ENCODE measurements at places on chromosomes 7 and 10.

- DNase-seq, result no peak
These were observed 27.2 kb downstream of the HTR5A start for GRCh38 chr7:155097338-155097737.

GRCh38 chr10:37496061-37496460, 361.3 kb downstream of the ZNF248 start:
- DNase-seq, result no peak

- no peak for DNase-seq
These were observed 198.5 kb upstream of the TMEM196 start for GRCh38 chr7:19971956-19972355.

DNA sequence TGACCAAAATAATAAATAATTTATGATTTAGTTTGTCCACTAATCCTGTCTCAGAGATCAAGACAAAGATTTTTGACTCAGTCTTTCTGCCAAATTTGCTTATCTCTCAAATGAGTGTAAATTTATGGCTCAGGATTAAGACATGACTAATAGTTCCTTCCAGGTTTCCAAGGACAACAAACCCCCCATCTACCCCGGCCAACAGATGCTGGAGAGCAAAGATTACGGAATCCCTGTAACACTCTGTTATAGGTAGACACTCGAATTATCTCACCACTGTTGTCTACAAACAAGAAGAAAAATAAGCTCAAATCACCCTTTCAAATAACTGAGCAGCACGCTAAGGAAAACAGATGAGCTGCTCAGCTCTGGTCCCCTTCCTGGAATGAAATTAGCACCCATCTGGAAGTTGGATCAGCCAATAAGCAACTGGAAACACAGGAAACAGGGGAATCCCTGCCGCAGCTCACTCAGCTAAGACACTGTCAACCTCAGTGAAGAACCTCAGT, 56.8 kb upstream of the SVIL start:
- no peak for DNase-seq

- no peak for DNase-seq
These were observed 169.3 kb upstream of the MAGI2 start for GRCh38 chr7:79622781-79623180.

DNA sequence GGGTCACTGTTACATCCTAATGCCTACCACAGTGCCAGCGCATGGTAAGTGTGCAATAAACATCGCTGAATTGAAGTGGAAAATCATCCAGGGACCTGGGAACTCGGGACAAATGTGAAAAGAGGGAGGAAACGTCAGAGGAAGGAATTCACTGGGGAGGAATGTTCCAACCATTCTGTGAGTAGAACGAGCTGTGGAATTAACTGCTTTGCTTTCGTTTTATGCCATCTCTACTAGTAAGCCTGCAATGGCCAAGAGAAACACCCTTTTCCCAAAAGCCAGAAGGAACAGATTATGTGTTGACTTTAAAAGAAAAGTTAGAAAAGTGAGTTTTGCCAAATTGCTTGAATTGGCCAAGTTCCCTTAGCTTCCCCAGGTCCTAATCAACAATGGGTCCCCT, 1044.9 kb downstream of the TYW1 start:
- no peak for DNase-seq

- DNase-seq, result no peak
These were observed 27.7 kb upstream of the VAX1 start for GRCh38 chr10:117165538-117166417.

DNA sequence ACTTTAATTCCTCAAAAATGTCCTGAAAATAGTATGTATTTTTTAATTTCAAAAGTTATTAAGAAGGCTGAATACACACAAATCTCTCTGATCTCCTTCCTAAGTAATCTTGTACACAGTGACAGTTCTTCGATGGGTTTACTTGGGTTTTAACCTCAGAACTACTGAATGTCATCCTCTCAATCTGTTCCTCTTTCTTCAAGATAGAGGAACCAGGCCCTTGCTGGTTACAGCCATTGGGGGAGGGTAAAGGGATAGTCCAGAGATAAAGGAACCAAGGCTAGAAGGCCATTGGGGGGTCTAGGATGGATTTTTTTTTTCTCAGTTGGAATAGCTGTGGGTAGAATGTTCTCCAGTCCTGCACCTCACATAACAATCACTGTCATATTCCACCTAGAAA, 224.9 kb downstream of the SKIDA1 start:
- no peak for DNase-seq

- no peak for DNase-seq
These were observed 57.8 kb downstream of the TCF7L2 start for GRCh38 chr10:113007821-113008220.

DNA sequence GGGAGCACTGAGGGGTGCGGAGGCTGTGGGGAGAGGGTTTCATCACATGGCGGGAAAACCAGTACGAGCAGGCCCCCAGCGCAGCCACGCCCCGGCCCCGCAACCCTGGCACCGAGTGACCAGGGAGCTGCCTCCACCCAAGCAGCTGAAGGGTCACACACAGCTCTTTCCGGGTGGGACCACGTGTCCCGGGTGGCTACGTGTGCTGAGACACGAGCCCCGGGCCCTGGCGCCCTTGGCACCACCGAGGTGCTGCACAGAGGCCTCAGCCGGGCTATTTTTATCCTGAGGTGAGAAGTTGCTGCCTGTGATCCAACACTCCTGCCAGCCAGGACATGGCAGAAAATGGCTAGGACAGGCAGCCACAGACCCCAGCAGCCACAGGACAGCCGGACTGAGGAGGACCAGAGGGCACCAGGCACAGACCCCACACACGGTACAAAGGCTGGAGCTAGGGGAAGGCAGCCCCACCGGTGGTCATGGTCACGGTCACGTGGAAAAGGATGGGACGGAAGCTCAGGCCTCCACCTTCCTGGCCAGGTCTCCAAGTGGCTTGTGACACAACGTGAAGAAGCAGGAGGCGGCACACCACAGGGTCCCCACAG, 223.7 kb downstream of the MAD1L1 start:
- DNase-seq, result no peak

DNA sequence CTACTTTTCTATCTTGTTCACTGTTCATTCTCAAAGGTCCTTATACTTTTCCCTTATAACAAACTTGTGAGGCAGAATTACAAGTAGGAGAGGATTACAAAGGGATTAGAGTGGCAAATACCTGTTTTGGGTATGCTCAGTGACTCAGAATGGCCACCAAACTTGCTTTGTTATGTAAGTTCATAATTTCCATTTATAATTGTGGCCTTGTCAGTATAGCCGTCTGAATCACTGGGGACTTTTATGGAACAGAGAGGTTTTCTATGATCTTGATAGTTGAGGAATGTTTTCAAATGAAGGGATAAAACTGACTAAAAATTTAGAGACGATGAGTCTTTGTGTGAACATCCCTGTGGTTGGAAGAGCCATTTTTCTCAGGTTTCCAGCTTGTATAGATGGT, 116.2 kb downstream of the SND1 start:
- DNase-seq, result no peak

- no peak for DNase-seq
These were observed 308.0 kb upstream of the KCND2 start for GRCh38 chr7:119964788-119965542.

DNA sequence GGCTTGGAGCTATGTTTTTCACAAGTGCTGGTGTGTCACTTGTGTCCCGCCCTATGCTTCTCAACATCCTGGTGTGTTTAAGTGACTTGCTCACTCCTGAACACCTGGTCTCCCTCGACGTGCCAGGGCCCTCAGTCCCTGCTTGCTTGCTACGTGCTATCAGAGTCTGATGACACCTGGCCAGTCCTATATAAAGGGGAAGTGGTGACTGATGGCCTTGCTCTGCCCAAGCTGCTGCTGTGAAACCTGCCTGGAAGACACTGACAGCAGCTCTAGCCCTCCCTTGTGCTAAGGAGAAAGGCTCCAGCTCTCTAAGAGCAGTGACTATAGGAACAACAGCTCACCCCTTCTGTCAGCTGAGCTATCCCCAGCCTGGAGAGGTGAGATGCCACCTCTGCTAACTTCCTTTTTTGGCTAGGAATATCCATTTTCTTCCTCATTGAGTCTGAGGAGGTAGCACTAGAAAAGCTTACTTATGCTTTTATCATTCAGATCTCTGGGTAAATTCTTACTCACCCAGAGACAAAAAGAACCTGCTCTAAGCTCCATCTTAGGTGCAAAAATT, 77.2 kb upstream of the PLXNA4 start:
- DNase-seq, result no peak

- no peak for DNase-seq
These were observed 14.3 kb upstream of the JCAD start for GRCh38 chr10:30073767-30074060.

DNA sequence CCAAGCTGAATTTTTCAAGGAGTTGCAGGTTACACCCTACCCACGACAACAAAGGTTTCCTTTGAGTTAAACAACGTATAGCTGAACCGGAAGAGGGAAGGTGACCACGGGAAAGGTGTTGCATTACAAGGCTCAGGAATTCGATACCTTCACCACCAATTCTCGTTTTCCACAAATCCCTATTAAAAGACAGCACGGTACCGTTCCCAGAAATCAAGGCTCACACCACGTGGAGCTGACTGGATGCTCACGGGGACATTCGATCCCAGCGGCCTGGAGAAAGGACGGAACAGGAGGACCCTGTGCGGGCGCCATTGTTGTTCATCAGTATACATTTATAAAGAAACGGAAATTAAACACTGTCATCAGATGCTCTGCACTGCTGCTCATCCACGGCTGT, 56.4 kb downstream of the CTBP2 start:
- DNase-seq, result no peak

GRCh38 chr10:132651511-132652029, 114.0 kb downstream of the INPP5A start:
- no peak for DNase-seq
